ENCODE measurements at places on chromosomes 12 and 14. TPM values are rescaled to one million over a fixed set of nuclear protein-coding genes. Genes with fewer than 3 reads are reported as not detected.
A peak's percentile ranks its signal among the peaks of the same experiment; 100 is the strongest.

The SIX1 gene
- 0.13 TPM for polyA plus RNA-seq

- no peaks in the 10 kb centered on the region for H3K36me3 ChIP-seq
- peak overlapping the region; percentile 16 for H3K27ac ChIP-seq
- H3K27me3 ChIP-seq: peaks cover 5% of the 10 kb centered on the region
- peak; percentile 32 for DNase-seq
These were observed 14.8 kb downstream of the KRT7 start for GRCh38 chr12:52247622-52248540.

DNA sequence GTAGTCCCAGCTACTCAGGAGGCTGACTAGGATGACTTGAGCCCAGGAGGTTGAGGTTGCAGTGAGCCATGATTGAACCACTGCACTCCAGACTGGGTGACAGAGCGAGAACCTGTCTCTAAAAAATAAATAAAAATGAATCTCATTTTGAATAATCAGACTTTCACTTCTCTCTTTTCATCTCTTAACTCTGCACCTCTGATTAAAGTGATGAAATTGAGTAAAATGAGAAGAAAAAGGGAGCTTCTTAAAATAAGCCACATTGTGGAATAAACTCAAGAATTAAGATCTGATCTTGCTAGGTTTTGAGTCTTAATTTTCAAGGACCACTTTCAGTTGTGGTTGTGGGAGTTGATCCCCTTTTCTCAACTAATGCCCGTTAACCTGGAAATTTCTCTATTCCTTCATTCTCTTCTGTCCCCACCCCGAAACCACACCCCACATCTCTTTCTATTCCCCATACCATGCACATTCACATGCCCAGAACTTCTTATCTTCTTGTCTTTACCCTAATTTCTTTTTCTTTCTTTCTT, 70.9 kb upstream of the ETV6 start:
- H3K4me1 ChIP-seq: no peaks in the 10 kb centered on the region
- H3K27ac ChIP-seq: no peak overlapping the region
- DNase-seq: no peak
- H3K4me3 ChIP-seq: no peak overlapping the region
- H3K27me3 ChIP-seq: no peaks in the 10 kb centered on the region
- no peaks in the 10 kb centered on the region for H3K36me3 ChIP-seq

- H3K27me3 ChIP-seq: no peaks in the 10 kb centered on the region
- H3K4me1 ChIP-seq: no peaks in the 10 kb centered on the region
- DNase-seq: no peak
- no peak overlapping the region for H3K4me3 ChIP-seq
- no peaks in the 10 kb centered on the region for H3K36me3 ChIP-seq
- H3K27ac ChIP-seq: no peak overlapping the region
These were observed 11.8 kb downstream of the ALG10B start for GRCh38 chr12:38328306-38328895.

DNA sequence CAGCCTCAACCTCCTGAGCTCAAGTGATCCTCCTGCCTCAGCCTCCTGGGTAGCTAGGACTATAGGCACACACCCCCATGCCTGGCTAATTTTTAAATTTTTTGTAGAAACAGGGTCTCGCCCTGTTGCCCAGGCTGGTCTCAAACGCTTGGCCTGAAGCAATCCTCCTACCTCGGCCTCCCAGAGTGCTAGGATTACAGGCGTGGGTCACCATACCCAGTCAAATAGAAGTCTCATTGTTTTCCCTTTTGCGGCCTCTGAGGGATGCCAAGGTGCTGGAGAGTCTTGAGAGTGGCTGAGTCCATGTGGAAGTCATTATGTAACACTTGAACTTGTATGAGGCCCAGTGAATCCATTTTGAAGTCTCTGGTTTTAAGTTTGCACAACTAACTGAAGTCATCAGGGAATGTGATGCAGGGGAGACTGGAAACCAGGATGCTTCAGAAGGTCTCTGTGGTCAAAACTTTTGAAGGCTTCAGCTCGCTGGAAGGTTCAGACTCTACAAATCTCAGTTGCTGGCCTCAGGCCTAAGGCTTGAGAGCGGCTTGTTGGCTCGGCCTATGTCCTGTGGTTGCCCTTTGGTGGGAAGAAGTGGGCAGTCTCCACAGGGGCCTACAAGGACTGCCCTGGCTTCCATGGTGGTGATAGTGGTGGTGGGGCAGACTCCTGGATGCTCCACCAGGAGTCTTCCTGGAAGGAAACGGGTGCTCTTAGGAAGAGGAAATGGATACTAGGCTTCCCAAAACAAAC, 29.2 kb downstream of the GALNT16 start:
- H3K36me3 ChIP-seq: no peaks in the 10 kb centered on the region
- peaks cover 5% of the 10 kb centered on the region for H3K4me1 ChIP-seq
- no peak overlapping the region for H3K27ac ChIP-seq
- no peak overlapping the region for H3K4me3 ChIP-seq

- H3K4me1 ChIP-seq: peaks cover 10% of the 10 kb centered on the region
- no peak overlapping the region for H3K4me3 ChIP-seq
- no peak for DNase-seq
- H3K27ac ChIP-seq: no peak overlapping the region
These were observed 3.6 kb upstream of the ISM2 start for GRCh38 chr14:77502109-77502782.

The PZP gene
- polyA plus RNA-seq: not detected

DNA sequence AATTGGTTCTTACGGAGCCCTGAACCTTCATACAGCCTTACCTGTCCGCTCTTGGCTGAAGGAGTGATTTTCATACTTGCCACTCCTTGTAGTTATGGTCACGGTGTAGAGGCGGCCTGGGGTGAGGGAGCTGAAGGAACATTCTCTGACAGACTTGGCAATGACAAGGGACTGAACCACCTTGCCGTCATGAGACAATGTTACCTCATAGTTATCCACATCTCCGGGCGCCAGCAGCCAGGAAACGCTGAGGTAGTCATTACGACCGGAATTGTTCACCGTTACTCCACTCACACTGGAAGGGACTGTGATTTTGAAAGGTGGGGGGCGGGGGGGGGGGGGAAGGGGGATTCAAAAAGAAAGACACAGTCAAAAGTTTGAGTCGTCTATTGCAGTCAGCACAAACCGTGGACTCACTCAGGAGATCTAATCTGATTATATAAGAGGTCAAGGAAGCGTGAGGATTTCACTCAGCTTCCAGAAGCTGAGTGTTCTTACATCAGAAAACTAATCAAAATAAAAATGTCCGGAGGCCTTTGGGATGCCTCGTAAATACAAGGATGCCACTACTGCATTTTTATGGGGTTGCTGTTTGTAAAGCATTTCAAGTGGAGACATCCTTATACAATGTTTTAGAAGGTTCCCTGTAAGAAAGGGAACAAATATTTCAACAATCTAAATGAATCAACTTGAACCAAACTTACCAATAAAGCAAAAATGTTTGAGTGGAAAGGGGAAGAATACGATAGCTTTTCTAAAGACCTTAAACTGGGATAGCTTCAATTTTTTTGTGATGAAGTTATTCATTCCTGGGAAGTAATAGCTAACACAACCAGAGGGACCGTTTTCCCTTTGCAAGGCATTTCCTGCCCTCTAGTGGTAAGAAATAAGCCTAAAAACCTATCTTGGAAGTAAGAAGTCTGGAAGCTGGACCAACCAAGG, 60.6 kb downstream of the PTPRB start:
- no peak overlapping the region for H3K27ac ChIP-seq
- no peaks in the 10 kb centered on the region for H3K27me3 ChIP-seq
- no peaks in the 10 kb centered on the region for H3K4me1 ChIP-seq
- H3K36me3 ChIP-seq: no peaks in the 10 kb centered on the region
- DNase-seq: peak; percentile 89
- no peak overlapping the region for H3K4me3 ChIP-seq

DNA sequence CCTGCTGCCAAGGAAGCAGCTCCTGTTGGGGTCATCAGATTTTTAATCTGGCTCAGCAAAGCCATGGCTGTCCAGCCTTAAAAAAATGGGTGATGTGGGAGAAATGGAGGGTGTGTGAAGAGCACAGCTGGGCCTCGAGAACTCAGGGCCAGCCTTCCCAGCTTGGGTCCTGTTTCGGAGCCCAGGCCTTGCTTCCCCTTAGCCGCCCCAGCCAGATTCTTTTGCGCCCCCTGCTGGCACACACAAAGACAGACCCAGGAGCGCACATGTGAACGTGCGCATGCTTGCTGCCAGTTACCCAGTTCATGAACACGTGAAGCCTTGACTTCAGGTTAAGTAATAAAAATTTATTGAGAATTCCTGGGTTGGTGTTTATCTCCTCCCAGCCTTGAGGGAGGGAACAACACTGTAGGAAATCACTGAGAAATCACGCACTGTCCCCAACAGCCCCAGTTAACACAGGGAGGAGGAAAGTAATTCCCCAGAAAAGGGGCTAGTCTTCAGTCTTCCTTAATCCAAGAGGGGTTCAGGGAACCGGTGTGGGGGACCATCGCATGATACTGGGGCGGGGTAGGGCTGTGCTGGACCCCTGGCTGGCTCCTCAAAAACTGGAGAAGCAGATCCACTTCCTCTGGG, 5.3 kb downstream of the PHB2 start:
- peaks cover 30% of the 10 kb centered on the region for H3K4me1 ChIP-seq
- peak overlapping the region; percentile 58 for H3K27ac ChIP-seq
- no peaks in the 10 kb centered on the region for H3K27me3 ChIP-seq

The MYH6 gene
- 0.13 TPM for polyA plus RNA-seq

The MARS1 gene
- polyA plus RNA-seq: 62.8 TPM

DNA sequence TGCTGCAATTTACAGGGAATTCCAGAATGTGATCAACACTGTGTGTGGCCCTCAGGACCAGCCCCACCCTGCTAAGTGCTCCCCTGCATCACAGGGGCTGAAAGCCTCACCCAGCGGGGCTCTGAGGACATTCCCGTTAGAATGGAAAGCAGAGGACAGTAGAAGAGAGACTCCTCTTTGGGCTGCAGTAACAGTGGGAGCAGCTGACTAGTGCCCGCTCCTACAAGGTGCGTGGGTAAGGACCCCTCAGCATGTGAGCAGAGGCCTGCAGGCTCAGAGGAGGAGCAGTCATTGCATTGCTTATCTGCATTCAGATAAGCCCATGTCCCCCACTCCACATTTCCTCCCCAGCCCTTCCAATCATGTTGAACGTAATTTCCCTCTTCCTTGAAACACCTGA, 120.1 kb downstream of the ITPR2 start:
- peaks cover 3% of the 10 kb centered on the region for H3K36me3 ChIP-seq
- H3K27ac ChIP-seq: no peak overlapping the region
- no peak for DNase-seq

DNA sequence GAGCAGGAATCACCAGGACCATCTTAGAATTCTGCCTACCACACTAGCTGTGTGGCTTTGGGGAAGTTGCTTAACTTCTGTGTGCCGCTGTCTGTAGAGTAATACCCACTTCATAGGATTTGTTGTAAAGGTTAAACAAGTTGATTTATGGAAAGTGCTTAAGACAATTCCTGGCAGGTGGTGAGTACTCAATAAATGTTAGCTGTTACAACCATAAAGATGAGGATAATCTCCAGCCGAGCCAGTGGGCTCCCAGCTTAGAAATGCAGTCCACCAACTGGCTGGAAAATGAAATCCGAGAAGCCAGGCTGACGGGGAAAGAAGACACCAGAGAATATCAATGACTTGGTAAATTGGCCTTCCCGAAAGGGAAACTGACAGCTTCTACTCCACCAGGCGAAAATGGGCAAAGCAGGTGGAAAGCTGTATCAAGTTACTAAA, 173.5 kb downstream of the CHST11 start:
- no peaks in the 10 kb centered on the region for H3K27me3 ChIP-seq
- DNase-seq: peak; percentile 41
- H3K4me1 ChIP-seq: no peaks in the 10 kb centered on the region
- H3K36me3 ChIP-seq: no peaks in the 10 kb centered on the region
- H3K4me3 ChIP-seq: no peak overlapping the region

The ADGRD1 gene
- 1.7 TPM for polyA plus RNA-seq

The ASCL1 gene
- polyA plus RNA-seq: not detected

The ACACB gene
- polyA plus RNA-seq: 13.8 TPM

DNA sequence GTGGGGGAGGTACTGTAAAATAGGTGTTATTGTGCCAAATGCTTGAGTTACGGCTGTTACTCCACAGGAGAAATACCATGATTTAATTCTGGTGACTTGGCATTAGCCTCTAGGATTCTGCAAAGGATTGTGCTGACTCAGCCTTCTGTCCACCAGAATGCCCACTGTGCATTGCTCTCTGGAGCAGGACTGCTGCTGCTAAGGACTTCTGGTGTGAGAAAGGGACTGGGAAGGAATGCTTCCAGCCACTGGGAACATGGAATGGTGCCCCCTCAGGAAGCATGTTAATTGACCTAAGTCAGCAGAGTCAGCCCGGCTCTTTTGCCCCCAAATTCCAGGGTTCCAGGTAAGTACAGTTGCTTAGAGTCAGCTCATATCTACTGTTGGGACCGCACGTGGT, 32.9 kb downstream of the ZFHX2 start:
- H3K4me1 ChIP-seq: no peaks in the 10 kb centered on the region
- H3K27me3 ChIP-seq: no peaks in the 10 kb centered on the region
- H3K4me3 ChIP-seq: no peak overlapping the region
- no peak for DNase-seq

DNA sequence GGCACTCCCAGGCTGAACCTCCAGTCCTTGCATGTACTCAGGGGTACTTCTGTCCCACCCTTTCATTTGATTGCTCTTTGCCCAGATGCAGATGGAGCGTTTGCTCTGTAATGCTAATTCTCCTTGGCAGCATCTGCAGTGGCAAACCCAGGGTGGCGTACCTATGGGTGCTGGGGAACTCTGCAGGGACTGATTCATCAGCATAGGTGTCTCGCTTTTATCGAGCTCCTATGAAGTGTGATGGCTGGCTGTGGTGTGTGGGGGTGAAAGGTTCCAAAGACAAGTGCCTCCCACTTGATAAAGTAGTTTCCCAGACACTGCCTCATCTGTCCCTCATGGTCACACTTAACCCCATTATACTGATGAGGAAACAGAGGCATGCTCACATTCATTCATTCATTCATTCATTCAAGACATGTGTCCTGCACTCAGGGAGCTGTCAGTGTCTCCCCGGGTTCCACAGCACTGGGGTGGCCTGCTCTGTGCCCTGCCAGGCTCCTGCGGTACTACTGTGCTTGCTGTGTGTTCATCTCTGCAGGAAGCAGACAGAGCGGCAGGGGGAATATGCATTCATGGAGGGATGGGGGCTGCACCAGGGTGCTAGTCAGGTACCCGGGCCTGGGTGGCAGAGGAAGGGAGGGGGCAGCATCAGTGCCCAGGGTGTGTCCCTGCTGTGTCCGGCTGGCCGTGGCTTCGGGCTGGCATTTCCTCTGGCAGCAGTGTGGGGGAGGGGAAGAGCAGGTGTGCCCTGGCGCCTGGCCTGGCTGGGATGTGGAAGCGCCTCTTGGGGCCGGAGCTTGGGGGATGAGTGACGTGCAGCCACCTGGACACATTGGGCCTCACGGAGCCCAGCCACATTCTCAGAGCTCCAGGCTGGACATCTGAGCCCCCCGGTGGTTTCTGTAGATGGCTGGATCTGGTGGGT, 110.9 kb downstream of the TSPAN9 start:
- H3K27ac ChIP-seq: no peak overlapping the region
- H3K27me3 ChIP-seq: no peaks in the 10 kb centered on the region
- H3K36me3 ChIP-seq: no peaks in the 10 kb centered on the region
- no peak for DNase-seq
- H3K4me1 ChIP-seq: peaks cover 30% of the 10 kb centered on the region

- DNase-seq: no peak
- no peaks in the 10 kb centered on the region for H3K27me3 ChIP-seq
- no peaks in the 10 kb centered on the region for H3K4me1 ChIP-seq
- no peaks in the 10 kb centered on the region for H3K36me3 ChIP-seq
- no peak overlapping the region for H3K4me3 ChIP-seq
These were observed 361.1 kb upstream of the RPL10L start for GRCh38 chr14:47012533-47013280.

All from kidney (tissue), 22 donors.